GM12864 (cell line): ENCODE measurements at places on chromosomes 5 and 9.

DNA sequence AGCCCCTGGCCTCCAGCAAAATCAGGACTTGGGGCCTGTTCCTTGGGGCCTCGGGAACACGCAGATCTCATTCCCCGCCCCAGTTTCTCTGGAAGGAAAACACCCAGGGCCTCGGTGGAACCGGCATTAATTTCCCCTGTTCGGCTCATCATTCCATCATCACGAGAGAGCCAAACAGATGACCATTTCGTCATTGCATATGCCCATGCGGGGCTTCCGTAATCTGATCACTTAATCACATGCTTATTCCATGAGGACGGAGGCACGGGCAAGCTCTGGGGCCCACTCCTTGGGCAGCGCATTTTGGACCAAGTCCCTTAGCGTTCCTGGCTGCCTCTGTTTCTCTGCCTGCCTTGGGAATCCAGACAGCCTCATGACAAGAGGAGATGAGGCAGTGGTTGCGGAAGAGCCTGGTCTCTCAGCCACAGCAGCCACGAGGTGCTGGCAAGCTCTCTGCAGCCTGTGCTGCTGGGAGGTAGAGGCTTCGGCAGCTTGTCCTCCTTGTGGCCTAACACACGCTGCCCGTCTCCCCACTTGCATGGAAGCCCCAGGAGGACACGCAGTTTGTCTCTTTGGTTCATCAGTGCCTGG lies 65.0 kb upstream of the IER5L start:
- DNase-seq, result no peak

DNA sequence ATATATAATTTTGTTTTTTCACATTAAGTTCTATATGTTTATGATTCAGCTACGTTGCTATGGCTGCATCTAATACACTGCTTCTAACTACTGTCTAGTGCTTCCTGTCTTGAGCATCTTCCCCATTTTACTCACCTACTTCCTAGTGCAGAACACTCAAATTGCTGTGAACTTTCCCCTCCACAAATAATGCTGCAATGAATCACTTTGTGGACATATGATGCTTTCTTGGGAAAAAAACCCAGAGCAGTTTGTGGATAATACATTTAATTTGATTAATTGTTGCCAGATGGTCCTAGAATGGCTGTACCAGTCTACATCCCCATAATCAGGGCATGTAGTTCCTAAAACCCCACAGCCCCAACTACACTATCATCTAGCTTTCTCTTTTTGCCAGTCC lies 18.5 kb downstream of the CD180 start:
- no peak for DNase-seq

DNA sequence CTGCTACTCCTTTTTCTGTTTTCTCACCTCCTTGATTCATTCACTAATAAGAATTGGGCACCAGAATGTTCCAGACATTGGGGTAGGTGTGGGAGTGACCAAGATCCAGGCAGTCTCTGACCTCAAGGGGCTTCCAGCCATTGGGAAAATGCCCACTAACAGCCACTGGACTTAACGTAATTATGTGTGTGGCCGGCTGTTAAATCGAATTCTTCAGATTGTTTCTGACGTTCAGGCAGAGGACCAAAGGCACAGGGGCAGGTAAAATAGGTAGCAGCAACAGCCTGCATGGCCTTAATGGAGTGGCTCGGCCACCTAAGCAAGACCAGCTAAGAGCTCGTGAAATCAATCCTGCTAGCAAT lies 48.4 kb upstream of the CKMT2 start:
- DNase-seq, result no peak

DNA sequence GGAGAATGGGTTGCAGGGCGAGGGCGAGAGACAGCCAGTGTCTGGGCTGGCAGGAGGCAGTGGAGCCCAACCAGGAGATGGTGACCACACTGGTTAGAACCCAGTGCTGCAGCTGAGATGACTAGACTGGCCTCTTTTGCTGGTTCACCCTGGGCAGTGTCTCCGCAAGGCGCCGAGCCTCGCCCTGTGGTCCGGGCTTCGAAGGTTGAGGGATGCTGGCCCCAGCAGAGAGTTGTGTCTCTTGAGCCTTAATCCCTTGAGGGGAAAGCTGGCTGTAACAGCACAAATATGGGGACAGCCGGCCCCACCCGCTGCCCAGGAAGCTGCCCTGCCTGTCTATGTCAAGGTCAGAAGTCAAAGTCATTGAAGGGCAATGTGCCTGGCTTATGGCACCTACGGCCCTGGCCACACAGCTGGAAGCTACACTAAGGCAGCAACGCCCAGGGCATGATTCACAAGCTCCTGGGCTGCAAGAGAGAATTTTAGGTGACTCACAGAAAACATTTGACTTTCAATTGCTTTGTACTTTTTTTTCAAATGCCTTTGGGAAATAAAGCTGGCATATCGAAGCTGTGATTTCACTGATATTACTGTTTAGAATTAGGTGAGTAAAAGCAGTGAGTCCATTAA lies 33.3 kb downstream of the NKX2-5 start:
- DNase-seq, result no peak

DNA sequence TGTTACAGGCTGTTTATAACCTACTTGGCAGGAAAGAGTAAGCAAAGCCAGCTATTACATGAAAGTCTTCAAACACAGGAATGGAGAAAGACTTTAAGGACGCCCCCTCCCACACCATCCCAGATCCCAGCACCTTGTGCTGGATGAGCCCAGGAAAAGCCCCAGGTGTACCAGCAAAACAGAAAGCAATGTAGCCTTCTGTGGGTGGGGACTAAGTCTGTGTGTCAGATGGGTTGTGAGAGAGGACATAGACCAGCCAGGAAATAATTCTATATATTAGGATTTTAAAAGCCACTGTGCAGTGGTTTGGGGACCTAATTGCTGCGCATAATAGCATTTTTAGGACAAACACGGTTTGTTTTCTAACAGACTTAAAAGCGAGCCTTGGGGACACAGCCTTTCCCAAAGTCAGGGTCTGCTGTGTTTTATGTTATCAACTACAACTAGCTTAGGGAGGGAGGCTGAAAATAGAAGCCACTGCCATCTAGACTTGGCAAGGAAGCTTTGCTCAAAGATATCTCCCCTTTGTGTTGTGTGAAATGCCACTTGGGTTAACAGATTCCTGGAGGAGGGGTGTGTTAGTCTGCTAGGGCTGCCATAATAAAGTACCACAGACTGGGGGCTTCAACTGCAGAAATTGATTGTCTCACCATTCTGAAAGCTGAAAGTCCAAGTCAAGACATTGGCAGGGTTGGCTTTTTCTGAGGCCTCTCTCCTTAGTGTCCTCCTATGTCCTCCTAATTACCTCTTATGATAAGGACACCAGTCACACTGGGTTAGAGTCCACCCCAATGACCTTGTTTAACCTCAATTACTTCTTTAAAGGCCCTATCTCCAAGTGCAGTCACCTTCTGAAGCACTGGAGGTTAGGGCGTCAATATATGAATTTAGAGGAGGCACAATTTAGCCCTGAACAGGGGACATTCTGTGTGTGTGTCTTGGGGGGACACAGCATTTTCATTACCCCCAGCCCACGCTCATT lies 17.2 kb upstream of the UBE2QL1 start:
- no peak for DNase-seq

GRCh38 chr5:120464627-120465435 lies 731 bp downstream of the PRR16 start:
- DNase-seq, result no peak

DNA sequence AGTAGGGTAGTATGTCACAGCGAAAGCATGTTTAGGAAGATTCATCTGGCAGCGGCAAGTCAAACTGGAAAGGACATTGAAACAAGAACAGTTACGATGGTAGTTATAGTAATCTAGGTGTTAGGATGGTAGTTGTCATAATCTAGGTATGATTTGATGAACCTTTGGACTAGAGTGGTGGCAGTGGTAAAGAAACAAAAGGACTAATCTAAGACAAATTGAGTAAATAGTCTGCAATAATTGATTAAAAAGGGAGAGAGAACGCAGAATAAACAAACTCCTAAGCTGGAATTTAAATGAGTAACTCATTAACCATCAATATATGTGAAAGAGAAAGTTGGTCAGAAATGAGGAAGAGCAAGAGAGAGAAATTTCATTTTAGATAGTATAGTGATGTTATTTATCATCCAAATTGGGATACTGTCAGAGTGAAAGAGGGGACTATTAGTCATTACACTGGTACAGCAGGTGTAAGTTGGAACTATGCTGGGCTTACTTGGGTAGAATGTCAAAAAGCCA lies 56.8 kb downstream of the MTREX start:
- DNase-seq, result peak; percentile 38

GRCh38 chr5:176941951-176942350 lies 42.8 kb upstream of the HK3 start:
- no peak for DNase-seq

GRCh38 chr9:3809724-3810123 lies 283.9 kb upstream of the RFX3 start:
- no peak for DNase-seq

GRCh38 chr9:137054932-137055384 lies 1.1 kb upstream of the ENTPD2 start:
- DNase-seq, result no peak

- no peak for DNase-seq
These were observed 323.4 kb downstream of the PSAT1 start for GRCh38 chr9:78620303-78620702.

DNA sequence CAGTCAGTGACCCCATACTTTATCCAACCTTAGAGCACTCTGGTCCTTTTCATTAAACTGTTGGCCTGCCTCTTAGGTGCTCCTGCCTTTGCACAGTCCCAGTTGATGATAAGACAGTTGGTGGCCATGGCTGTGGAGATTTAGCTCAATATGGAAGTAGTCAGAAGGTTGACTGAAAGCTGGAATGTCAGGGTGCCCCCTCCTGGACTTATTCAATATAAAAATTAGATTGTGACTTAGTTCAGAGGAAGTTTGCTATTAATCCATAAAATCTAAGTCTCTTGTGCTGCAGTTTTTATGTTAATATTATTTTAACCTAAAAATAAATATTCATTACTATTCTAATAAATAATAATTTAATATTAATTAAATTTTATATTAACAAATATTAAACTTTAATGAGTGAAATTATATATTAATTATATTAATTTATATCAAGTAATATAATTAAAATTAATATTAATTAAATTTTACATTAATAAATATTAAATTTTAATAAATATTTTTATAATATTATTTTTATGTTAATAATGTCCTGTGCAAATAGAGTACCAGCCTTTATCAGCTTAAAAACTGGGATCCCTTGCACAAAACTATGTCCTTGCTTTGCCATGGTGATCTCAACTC lies 77.7 kb upstream of the ADAMTSL1 start:
- DNase-seq, result no peak

GRCh38 chr9:108049026-108049607 lies 559.5 kb upstream of the KLF4 start:
- no peak for DNase-seq
